Fibroblast of skin of right biceps (primary cell): ENCODE measurements at places on chromosomes 2 and 18.

DNA sequence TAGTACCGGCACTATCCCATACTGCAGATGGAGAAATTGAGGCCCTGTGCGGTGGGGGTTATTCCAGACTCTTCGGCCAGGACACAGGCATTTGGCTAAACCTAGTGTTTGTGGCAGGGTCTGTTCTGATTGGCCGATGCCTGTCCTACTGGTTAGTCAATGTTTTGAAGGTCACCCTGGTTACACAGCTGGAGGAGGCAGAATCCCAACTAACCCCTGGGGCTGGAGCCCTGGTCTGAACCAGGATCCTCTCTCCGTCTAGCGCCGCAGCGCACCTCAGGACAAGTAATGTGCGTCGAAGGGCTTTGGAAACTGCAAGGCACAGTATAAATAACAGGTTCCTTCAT, 19.4 kb downstream of the TEX44 start:
- peak; percentile 68 for DNase-seq

- DNase-seq = no peak
These were observed 55.6 kb downstream of the SOWAHC start for GRCh38 chr2:109669731-109670130.

DNA sequence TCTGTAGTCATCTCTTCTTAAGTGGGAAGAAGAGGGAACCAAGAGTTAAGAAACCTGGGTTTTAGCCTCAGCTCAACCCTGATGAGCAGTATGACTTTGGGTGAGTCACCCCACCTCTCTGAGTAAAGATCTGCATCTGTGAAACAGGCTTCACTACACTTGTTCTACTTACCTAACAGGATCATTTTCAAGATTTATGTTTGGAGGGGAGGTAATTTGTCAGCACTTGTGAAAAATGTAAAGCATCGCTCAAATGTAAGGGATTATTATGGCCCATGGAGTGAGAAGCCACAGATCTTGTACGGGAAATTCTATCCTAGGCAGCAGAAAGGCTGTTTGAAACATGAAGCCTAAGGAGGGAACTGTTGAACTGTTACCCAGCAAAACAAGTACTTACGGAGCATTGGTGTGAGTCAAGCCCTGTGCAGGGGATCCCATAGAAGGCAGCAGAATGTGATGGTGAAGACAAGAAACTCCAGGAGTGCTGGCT, 160.6 kb downstream of the PRKCE start:
- peak; percentile 77 for DNase-seq

GRCh38 chr2:69847068-69847828, 17.8 kb downstream of the GMCL1 start:
- DNase-seq = no peak

- no peak for DNase-seq
These were observed 274.8 kb downstream of the SP3 start for GRCh38 chr2:173690349-173690748.

GRCh38 chr2:4265936-4266335, 562.6 kb downstream of the DCDC2C start:
- DNase-seq = no peak

DNA sequence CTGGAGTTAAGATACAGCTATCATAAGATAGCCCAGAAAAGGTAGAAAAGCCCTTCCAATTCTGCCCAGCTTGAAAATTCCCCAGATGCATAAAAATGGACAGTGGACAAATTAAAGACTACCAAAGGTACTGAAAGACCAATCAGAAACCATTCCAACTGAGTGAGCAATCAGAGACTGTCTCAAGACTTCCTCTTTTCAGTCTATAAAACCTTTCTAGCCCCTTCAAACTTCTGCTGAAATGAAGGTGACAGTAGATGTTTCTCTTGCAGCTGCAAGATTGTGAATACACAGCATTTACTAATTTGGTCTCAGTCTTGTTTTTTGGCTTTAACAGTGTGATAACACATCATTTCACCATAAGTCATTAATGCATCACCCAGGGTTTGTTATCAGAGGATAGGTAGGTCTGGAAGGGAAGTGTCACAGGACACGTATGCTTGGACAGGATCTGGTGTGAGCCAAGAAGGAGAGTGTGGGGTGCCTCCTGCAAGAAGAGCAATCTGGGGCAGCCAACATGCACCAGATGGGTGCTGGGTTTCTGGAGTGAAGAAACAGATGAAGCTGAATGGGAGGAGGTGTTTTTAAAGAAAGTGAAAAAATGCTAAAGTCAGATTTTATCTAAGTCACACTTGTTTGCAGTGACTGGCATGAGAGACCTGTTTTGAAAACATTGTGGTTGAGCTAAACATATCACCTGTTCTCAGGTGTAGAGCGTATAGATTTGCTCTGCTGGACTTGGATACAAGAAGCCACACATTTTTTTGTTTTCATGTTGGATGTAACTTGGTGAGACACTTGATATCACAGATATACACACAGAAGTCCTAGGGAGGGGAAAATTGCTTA, 75.3 kb upstream of the DDX18 start:
- no peak for DNase-seq

DNA sequence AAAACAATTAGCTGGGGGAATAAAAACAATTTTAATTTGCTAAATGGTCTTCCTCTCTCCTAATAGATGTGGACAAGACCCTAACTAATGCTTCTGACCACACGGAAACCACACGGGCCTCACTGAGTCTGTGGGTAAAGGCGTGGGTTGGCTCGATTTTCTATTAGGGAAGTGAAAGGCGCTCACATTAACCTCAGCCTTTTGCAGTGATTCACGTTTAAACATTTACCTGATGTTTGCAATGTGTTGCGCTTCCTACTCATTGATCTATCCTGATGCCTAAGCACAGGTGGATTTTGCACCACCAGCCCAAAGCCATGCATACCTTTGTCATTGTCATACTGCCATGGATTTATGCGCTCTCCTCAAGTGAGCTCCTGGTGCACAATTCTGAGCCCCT, 35.6 kb upstream of the NRP2 start:
- no peak for DNase-seq

GRCh38 chr2:118003396-118003824, 10.5 kb downstream of the CCDC93 start:
- DNase-seq = peak; percentile 76

- peak; percentile 91 for DNase-seq
These were observed 150.4 kb downstream of the MTX2 start for GRCh38 chr2:176419591-176420071.

- peak; percentile 41 for DNase-seq
These were observed 390.9 kb upstream of the TRIB2 start for GRCh38 chr2:12325806-12326205.

- DNase-seq = no peak
These were observed 254.5 kb downstream of the PARD3B start for GRCh38 chr2:204799791-204800190.

DNA sequence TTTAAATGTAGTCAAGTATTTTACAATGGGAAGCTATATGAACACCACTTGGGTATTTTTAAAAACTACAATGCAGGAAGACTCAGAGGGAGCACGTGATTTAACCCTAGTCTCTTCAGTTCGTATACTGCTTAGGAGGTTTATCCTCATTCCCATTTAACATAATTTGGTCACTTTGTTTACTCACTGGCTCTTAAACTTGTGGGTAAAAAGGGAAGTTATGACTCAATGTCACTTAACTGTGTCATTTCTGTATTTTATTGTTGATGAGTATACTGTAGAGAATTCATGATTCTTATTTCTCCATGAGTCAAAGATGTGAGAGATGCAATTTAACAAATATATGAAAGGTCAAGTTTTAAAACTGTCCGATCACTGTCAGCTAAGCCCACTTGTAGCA, 48.2 kb downstream of the SLC66A3 start:
- DNase-seq = peak; percentile 76

DNA sequence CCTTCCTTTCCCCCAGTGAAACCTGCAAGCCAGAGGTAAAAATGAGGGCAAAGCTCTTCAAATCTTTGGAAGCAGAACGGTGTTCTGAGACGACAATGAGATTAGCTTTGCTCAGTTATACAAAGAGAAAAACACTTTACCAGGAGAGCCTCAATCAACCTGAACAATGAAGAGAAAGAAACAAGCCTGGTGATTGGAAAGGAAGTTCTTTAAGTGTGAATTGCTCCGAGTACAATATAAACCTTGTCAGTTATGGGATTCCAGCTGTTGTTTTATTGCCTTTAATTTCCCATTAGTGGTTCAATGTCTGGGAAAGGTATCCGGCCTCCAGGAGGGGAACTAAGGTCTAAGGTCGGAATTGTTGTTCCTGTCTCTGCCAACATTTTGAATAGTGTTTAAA, 901.6 kb downstream of the EPHA4 start:
- DNase-seq = no peak

GRCh38 chr18:57885931-57886330, 82.8 kb upstream of the ATP8B1 start:
- DNase-seq = no peak

DNA sequence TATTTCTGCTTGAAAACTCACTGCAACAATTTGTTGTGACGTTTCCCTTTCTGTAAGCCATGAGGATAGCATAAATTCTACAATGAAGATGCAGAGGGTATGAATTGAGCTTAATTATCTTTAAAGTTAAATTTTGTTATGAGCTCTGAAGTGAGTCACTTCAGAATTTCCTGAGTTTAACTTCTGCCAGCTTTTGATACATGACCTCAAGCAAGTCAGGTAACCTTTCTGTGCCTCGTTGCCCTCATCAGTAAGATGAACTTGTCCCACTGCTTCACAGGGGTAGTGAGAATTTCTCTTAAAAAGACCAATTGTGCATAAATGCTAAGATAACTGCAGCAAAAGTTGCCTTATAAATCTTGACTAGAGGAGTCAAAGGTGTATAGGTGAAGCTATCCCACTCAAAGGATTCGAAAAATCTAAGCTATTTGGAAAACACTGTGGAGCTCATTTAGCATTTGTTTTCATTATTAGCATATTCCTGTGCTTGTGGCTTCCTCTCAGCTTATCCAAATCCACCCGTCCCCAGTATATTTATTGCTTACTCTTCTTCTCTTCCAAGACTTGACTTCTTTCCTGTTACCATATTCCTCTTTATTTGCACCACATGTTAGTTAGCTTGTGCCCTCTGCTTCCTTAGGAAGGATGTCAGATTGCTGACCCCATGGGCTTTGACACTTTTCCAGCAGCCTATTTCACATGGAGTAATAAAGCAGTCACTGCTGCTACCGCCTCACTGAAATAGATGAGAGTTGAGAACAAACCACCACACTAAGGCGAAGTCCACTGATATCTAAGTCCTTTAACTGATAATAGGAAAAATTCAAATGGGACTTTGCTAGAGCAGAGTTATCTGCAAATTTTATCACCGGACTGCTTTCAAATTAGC, 428.6 kb downstream of the ERBB4 start:
- no peak for DNase-seq

GRCh38 chr2:56130463-56131070, 53.2 kb upstream of the CCDC85A start:
- peak; percentile 40 for DNase-seq

DNA sequence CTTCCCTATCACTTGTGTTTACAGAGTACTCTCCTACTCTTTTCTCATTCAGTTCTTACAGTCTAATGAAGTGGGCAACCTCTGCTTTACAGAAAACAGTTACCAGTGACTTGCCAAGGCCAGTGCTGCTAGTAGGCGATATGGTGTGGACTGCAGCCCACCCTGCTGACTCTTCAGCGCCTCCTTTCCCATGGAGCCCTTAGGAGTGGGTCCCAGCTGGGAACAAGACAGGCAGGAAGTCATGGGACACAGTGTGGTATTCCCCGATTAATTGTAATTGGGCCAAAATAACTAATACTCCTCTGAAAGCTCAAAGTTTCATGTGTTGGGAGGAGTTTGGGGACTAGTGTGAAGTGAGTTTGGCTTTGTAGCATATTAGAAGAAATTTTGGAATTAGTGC, 120.1 kb upstream of the EML6 start:
- DNase-seq = no peak

DNA sequence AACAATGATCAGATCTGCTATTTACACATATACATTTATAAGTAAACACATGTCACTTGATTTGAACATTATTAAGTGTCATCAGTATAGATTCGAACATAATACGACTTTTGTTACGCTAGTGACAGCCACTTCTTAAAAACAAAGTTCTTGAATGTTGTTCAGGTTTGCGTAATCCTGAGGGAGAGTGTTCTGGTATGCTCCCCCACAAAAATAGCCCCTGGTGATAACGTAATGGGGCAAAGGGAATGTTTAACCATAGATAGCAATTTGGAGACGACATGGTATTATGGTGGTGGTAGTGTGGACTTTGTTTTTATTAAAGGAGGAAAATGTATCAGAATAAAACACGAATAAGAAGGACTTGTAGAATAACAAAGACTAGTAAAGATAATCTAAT, 90.6 kb downstream of the PLEKHM3 start:
- no peak for DNase-seq

GRCh38 chr2:9781252-9781651, 62.0 kb upstream of the TAF1B start:
- DNase-seq = no peak

DNA sequence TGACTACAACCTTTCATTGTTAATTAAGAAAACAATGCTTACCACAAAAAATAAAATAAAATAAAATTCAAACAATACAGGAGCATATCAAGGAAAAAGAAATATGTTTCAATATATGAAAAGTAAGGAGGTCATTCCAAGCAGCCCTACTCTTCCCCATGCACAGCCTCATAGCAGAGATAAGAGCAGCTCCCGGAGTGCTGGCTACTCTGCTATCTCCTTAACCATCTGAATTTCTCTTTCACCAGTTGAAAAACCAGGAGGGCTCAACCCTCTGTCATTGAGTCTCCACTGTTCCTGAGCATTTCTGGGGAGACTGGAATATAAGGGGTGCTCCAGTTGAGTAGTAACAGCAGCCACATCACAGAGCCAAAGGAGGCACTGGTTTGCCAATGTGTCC, 201.4 kb downstream of the TCF4 start:
- no peak for DNase-seq

GRCh38 chr2:176614049-176614448, 344.8 kb downstream of the MTX2 start:
- DNase-seq = peak; percentile 26

DNA sequence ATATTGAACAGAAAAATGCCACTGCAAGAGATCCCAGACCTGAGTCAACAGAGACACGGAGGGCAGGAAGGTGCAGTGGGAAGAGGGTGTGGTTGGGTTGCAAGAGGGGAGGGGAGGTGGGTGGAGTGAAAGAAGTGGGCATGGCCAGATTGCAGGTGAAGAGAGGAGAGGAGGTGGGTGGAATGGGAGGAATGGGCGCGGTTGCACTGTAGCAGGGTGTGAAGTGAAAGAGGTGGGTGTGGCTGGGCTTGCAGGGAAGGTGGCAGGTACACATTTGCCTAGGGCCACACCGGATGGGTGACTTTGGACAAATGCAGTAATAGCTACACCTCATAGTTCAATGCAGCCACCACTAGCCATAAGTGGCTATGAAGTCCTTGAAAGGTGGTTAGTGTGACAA, 71.1 kb downstream of the DOCK10 start:
- DNase-seq = no peak

- no peak for DNase-seq
These were observed 180.0 kb upstream of the ACAA2 start for GRCh38 chr18:49993299-49993698.

DNA sequence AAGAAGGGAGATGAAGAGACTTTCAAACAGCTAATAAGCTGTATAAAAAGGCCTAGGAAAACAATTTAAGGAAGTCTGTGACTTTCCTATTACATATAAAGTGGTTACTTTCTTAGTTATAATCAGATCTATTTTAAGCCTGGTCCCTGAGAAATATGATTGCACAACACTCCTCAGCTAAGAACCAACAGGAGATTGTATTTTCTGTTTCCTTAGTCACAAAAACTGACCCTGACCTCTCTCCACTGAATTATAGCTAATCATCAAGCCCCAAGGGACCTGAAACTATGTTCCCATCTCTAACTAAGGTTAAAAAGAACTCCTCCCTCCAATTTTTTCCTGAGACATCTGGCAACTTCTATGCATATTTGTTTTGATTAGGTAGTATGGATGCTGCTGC, 106.9 kb downstream of the ROCK1 start:
- DNase-seq = peak; percentile 89
